ENCODE measurements at places on chromosomes 4 and X. TPM values are rescaled to one million over a fixed set of nuclear protein-coding genes. Genes with fewer than 3 reads are reported as not detected.

The AFM gene
- total RNA-seq = not detected

The TENM3 gene
- 22.7 TPM for total RNA-seq

The MAGEA4 gene
- total RNA-seq = not detected

The CXCL13 gene
- not detected for total RNA-seq

The EVC gene
- 33.7 TPM for total RNA-seq

The CENPVL2 gene
- not detected for total RNA-seq

The SHOX gene
- total RNA-seq = not detected

The FDCSP gene
- not detected for total RNA-seq

The POU4F2 gene
- not detected for total RNA-seq

The USP17L24 gene
- not detected for total RNA-seq

The NALF2 gene
- 0.09 TPM for total RNA-seq

The GAB1 gene
- 9.4 TPM for total RNA-seq

The ZXDB gene
- total RNA-seq = 7.8 TPM

The ABCG2 gene
- total RNA-seq = 1.7 TPM

The PLK4 gene
- 18.1 TPM for total RNA-seq
